HS-27A (cell line): ENCODE measurements at places on chromosomes 5 and 9.
A peak's percentile ranks its signal among the peaks of the same experiment; 100 is the strongest.

- DNase-seq, result no peak
These were observed 109.4 kb downstream of the PSD2 start for GRCh38 chr5:139904816-139905661.

DNA sequence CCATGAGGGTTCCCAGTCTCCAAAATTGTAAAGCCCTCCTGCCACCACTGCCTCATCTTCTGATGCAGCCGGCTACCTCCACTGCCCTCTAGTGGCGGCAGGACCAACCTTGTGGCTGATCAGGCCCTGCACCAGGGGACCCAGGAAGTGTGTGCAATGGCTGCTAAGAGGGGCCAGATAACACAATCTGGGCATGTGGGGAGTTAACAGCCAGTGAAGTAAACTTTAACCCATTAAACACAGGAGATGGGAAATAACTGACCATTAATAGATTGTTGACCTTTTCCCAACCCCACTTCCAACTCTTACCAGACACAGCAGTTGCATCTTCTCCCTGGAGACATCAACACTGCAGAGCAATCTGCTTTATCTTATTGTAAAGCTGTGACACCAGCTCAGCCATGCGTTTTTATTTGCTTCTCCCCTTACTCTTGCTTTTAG is 63.3 kb downstream of the FREM1 start:
- DNase-seq, result peak; percentile 3

- peak; percentile 54 for DNase-seq
These were observed 32.0 kb upstream of the TMED7 start for GRCh38 chr5:115657881-115658233.

DNA sequence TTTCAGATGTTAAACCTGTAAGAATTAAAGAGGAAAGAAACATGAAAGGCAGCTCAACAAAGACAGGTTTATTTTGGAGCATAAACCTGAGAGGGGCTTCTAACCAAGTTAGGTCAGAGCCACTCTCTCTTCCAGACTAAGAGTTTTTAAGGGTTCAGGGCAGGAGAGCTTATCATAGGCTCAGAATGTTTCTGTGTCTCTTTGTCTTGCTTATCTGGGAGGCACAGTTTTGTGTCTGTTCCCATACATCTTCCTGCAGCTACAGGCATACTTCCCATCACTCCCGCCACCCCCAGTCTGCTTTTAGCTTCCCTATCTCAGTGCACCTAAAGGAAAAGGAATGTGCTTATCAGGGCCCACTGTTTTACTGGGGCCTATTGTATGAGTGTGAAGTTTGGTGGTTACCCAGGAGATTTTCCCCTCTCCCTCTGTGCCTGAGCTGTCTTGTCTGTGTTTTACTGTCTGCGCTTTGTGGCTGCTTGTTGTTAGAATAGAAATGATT is 21.9 kb downstream of the CD14 start:
- DNase-seq, result no peak

GRCh38 chr5:123089914-123090660 is 1.0 kb downstream of the PRDM6 start:
- DNase-seq, result no peak

DNA sequence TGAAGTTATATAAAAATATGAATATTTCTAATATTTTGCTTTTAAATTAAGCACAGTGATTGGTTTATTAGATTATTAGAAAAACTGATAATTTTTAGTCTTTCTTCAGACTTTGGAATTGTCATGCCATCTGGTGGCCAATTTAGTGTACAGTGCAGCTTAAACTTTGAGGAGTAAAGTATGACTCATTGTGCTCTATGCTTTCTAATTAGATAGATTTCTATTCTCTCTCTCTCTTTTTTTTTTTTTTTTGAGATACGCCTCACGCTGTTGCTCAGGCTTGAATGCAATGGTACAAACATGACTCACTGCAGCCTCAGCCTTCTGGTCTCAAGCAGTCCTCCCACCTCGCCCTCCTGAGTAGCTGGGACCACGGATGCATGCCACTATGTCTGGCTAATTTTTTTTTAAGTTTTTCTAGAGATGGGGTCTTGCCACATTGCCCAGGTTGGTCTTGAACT is 42.1 kb upstream of the GPR21 start:
- DNase-seq, result peak; percentile 27

DNA sequence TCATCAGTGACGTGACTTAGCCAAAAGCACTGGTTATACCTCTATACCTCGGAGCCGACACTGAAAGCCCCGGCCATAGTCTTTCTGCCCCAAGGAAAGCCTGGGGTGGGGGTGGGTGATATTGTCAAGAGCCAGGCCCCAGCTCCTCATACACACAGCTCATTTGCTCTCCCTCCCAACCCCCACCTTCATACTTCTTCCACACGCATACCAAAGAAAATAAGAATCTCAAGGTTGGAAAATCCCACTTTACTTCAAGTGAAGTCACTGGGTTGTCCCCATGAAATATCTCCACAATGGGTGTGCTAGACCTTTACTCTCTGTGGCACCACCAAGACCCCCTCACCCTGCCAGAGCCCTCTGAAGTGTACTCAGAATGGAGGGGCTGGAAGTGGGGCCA is 27.1 kb upstream of the MGAT1 start:
- no peak for DNase-seq

DNA sequence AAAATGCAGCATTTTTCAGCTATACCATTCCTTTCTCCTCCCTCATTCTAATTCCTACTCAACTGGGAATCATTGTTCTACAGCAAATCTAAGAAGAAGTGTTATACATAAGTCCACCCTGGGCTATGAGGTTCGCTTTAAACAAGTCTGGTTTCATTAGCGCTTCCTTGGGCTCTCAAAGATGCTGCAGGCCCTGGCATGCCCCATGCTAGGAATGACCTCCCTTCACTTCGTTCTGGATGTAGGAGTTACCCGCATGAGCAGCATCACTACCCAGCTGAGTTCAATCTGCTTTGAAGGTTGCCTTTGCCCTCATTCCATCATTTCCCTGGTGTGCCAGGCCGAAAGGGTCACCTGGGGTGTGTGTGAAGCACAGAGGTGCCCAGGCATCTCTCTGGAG is 35.4 kb downstream of the F2R start:
- no peak for DNase-seq

DNA sequence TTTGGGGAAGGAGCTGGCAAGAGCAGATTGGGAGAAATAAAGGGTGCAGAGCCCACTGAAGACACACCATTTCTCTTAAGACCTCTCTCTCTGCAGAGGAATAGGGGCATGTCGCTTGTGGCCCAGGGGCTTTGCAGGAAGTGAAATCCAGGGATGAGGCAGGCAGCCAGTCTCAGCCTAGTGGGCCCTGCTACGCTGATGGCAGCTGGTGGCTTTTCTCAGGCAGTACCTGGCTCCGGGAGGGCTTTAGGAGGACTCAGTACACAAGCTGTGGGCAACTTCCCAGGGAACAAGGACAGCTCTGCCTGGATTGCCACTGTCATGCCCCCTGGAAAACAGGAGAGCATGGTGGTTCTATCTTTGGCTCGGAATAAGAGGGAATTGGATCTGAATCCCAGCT is 76.2 kb upstream of the NEURL1B start:
- no peak for DNase-seq

GRCh38 chr5:140982083-140982716 is 15.9 kb downstream of the PCDHAC2 start:
- DNase-seq, result no peak

- DNase-seq, result no peak
These were observed 107.7 kb downstream of the TENT4A start for GRCh38 chr5:6820851-6821479.

DNA sequence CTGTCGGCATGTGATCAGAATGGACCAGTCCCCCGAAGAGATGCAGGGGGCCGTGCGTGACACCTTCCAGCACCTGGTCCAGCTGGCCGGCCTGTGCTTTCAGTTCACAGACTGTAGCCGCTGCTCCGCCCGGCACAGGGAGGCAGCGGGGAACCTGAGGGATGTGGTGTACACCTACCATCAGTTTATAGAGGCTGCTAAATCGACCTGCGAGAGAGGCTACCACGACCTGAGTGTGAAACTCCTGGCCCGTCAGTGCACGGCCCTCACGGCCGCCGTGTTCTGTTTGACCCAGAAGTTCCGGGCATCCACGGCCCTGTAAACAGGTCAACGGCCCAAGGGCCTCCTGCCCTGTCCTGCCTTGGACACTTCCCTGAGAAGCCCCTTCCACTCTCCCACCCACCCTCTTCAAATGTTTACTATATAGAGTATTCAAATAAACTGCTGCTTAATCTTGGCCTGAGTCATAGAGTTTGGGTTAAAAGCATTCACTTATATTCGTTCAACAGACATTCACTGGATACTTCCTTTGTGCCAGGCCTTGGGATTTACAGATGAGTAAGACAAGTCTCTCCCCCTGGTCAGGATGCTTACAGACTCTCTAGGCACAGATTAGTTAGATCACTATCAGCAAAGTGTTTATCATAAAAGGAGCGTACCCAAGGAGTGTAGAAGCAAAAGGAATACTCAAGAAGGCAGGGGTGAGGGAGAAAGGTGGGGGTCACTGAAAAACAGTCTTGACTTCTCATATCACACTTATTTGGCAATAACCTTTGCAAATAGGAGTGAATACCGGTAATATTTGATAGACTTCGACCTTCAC is 6.9 kb upstream of the TRMT10B start:
- DNase-seq, result no peak

GRCh38 chr5:93088592-93089389 is 492.2 kb downstream of the NR2F1-AS1 start:
- no peak for DNase-seq

DNA sequence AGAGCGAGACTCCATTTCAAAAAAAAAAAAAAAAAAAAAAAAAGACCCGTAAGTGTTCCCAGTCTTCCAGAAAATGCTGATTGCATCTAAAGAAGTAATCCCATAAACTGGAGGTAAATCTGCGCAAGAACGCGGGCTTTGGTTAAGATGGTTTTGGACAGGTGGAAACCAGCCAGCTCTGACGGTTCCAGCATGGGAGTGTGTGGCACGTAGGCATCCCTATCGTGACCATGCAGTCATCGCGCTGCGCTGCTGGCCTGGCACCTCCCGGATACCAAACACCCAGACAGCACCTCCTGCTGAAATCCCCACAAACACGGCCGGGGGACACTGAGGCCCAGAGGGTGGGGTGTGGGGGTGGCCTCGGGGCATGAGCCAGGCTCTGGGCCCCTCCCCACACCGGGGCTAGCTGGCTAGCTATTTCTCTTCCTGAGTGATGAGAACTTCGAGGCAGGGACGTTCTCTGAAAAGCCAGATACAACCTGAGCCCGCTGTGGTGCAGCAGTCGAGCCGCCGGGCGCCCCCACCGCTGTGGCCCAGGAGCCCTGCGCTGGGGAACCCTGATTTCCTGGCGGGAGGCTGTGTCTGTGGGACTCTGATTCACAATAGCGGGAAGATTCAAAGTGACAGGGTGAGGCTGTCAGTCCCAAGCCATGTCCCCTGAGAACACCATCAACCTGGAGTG is 32.2 kb upstream of the NOTCH1 start:
- DNase-seq, result no peak

DNA sequence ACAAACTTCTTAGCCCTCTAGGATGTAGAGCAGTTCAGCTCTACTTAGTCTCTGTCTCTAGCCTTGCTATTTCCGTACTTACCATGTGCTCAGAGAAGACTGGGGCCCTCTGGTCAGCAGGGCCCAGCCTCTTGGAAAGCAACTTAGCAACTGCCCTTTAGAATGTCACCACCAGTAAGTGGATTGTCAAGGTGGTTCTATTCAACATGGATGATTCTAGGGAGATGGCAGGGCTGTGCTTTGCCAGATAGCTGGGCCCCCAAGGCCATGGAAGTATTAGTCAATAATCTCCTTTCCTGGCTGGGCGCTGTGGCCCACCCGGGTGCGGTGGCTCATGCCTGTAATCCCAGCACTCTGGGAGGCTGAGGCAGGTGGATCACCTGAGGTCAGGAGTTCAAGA is 177.6 kb upstream of the MVB12B start:
- no peak for DNase-seq
